T-helper 2 cell treated with Interferon-gamma antibody and Interleukin-4, amounts not matched to agents 5 μg/mL and 100 μg/mL, for 36 hours (primary cell): ENCODE measurements at places on chromosomes 12 and 14.

GRCh38 chr12:71755146-71755892, 656 bp downstream of the RAB21 start:
- peak; percentile 63 for DNase-seq

- no peak for DNase-seq
Observed at GRCh38 chr12:32533971-32534590, 134.7 kb downstream of the FGD4 start.

DNA sequence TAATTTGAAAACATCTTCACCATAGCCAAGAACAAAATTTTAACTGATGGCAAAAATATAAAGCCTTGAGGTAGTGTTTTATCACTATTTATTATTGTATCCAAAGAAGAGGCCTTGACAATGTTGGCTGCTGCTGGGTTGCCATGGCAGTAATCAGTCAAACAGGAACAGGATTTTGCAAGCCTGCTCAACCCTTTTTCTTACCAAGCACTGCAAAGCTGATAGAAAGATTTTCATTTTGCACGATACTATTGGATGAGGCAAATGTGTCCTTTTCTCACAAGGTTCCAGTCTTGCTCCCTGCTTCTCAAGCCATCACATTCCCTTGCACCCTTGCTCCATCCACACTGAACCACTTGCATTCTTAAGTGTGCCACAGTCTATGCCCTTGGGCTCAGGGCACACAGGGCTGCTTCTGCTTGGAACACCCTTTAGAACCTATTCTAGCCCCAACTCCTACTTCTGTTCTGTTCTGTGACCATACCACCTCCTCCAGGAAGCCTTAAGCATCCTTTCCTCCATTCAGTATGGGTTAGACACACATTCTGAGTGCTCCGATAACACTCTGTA, 76.5 kb upstream of the AMIGO2 start:
- DNase-seq, result no peak

- DNase-seq, result no peak
Observed at GRCh38 chr12:16112612-16113560, 164.6 kb downstream of the SLC15A5 start.

- no peak for DNase-seq
Observed at GRCh38 chr12:48819986-48820725, 1.9 kb downstream of the CACNB3 start.

GRCh38 chr12:38775457-38775856, 129.9 kb downstream of the CPNE8 start:
- no peak for DNase-seq

DNA sequence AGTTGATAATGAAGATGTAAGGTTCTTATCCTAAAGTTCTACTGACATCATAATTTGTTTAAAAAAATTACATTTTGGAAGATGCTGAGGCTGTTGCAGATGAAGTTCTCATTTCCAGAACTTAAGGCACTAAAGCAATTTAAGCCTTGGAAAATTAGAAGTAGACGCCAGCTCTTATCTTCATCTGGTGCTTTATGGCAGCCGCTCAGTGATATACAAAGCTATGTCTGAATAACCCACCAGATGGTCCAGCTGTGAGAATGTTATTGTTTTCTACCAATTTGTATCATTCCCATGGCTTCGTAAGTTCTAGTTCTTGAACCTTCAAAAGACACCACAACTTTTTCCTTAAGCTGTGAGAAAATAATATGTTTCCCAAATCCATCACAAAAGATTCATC, 212.1 kb upstream of the ARID2 start:
- no peak for DNase-seq

- DNase-seq, result no peak
Observed at GRCh38 chr14:72663076-72663487, 230.8 kb downstream of the DPF3 start.

DNA sequence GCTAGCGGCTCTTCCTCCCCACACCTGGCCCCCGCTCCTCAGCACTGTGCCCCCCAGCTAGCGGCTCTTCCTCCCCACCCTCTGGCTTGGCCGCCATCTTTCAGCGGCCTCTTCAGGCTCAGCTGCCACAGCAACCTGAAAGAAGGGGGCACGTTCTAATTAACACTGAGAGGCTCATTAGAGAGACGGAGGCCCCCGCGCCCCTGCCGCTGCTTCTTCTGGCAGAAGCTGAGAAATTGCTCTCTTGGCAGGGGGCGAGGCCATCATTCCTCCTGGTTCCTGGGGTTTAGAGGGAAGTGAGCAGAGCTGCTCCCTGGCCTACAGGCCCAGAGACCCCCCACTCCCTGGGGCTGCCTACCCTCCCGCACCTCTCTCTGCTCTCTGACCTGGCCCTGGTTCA, 64.4 kb downstream of the IQSEC3 start:
- DNase-seq, result no peak

- DNase-seq, result no peak
Observed at GRCh38 chr14:104657101-104657524, 32.3 kb upstream of the INF2 start.

DNA sequence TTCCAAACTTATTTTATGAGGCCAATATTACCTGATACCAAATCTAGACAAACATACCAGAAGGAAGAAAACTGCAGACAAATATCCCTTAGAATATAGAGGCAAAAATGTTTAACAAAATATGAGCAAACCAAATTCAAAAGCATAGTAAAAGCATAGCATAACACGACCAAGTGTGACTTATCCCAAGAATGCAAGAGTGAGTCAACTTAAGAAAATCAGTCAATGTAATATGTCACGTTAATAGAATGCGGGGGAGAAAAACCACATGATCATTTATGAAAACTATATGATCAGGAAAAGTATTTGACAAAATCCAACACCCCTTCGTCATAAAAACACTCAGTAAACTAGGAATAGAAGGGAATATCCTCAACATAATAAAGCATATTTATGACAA, 217.3 kb downstream of the ADGRD1 start:
- no peak for DNase-seq

GRCh38 chr12:116266631-116267349, 10.7 kb downstream of the MED13L start:
- no peak for DNase-seq

DNA sequence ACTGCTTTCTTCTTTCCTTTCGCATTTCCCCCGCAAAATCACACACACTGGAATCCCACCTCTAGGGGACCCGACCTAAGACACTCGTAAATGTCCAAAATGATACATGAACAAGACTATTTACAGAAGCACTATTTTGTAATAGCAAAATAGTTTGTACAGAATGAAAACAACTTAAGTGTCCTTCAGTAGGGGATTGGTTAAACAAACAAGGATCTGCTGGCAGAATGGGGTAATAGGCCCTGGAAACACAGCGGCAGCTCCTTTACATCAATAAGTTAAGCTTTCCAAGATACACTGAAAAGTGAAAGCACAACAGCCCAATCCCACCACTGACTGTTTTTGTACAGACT, 48.8 kb downstream of the LTBP2 start:
- DNase-seq, result no peak

- no peak for DNase-seq
Observed at GRCh38 chr14:33686218-33686617, 264.7 kb downstream of the EGLN3 start.

- DNase-seq, result no peak
Observed at GRCh38 chr12:101475751-101476305, 692 bp downstream of the SPIC start.

DNA sequence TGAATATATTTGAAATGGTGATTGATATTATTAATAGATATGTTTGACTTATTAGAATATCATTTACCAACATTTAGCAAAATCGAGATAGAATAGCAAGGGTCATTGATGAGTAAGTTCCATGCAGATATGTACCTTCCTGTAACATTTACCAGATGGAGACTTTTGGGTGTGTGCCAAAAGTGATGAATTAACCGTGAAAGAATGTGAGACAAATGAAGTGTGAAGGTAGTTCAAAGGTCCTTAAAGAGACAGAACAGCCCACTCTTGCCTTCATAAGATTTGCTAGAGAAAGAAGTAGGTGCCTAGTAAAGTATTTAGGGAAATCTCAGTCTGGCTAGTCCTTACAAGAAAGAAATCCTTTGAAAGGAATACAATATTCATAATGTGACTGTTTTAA, 45.5 kb downstream of the FGD4 start:
- DNase-seq, result no peak

DNA sequence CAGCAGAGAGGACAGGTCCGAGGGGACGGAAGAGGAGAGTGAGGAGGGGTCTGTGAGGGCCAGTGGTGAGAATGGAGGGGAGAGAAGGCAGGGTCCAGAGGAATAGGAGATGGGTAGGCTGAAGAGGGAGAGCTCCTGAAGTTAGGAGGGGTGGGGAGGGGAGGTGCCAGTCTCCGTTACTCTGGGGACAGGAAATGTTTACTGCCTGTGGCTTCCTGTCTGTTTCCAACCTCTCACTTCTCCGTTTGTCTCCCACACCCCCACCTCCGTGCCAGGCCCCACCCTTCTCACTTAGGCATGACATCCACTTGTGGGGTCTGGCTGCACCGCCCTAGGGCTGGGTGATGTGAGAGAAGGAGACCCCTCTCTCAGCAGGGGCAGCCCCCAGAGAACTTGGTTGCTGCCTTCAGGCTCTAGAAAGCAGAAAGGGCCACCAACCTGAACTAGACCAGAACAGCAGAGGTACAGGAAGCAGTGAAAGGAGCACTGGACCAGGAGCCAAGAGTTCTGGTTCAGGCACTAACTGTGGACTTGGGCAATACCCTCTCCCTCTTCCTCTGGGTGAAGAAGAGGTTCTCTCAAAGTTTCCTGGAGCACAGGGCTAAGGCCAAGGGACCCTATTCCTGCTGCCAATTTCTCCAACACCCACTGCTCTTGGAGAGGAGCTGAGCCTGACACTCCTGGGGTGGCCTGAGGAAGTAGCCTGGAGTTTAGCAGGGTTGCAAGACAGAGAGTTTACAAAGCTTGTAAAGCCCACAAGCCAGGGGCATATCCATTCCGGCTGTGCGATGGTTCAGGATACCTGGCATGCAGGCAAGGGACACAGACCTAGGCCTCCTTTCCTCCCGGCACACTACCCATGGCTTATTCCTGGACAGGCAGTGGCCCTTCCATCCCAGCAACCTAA, 5.5 kb downstream of the ITGA5 start:
- DNase-seq, result peak; percentile 67

- no peak for DNase-seq
Observed at GRCh38 chr12:70643939-70644338, 6.7 kb upstream of the PTPRB start.

- no peak for DNase-seq
Observed at GRCh38 chr14:67241411-67242167, at the start of gene PALS1. TSS of gene PALS1 (plus strand) at chr14:67241435. CDS start at chr14:67279171, 37,736 bp downstream.

GRCh38 chr14:102898776-102899515, 23.5 kb upstream of the AMN start:
- no peak for DNase-seq

DNA sequence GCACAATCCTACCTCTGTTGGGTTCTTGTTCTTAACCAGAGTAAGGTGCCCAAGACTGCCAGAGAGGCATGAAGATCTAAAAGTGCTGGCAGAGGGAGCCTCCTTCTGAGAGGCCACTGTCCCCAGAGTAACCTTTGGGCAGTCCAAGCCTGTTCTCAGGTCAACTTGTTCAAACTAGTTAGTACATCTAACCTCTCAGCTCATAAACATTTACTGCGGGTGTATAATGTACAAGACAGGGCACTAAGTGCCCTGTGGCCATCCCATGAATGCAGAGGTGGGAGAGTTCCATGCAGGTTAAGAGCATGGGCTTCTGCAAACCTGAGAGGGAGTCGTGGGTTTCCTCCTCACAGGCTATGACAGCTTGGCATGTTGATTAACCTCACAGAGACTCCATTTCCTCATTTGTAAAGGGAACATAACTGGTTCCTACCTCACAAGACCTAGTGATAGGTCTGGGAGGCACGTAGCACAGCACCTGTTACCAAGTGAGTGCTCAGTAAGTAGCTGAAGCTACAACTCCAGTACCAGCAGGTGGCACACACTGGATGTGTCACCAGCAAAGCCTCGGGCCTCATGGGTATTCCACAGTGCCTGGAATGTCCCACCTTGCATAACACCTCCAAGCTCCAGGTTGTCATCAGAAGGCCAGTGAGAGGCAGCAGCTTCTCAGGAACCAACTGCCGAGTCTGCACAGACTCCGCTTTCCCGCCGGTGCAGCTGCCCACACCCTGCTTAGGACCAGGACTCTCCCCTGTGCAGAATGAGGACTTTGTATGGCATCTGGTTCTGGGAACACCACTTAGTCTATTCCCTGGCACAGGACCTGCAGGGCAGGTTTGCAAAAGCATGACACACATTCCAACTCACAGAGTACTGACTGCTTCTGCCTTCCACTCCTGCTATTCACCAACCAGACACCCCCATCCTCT, 4.4 kb downstream of the VDR start:
- no peak for DNase-seq
